ENCODE measurements at places on chromosomes 3 and 15. TPM values are rescaled to one million over a fixed set of nuclear protein-coding genes. Genes with fewer than 3 reads are reported as not detected.

DNA sequence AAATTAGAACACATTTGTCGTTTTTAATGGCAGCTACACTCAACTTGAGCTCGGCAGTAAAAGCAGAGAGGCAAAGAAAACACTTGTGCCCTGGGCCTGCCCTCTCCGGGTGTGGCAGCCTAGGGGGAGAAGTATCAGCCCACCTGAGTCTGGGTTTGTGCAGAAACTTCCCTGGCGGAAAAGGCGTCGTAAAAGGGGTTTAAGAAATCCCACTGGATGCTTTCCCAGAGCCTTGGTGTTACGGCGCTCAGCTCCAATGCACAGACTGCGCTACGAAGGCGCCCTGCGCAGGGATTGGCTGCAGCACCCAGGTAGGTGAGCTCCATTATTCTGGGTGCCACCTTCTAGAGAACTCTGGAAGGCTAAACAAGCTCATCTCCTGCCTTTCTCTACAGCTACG, 461.5 kb upstream of the NR2F2 start:
- H3K27me3 ChIP-seq: no peaks in the 10 kb centered on the region
- no peak overlapping the region for H3K27ac ChIP-seq
- DNase-seq: no peak
- H3K36me3 ChIP-seq: no peaks in the 10 kb centered on the region
- no peaks in the 10 kb centered on the region for H3K4me1 ChIP-seq

The PRRT3 gene
- 1.6 TPM for total RNA-seq

The CCDC12 gene
- total RNA-seq: 47.5 TPM

- DNase-seq: no peak
- H3K27me3 ChIP-seq: peaks cover 35% of the 10 kb centered on the region
- no peak overlapping the region for H3K27ac ChIP-seq
- H3K4me1 ChIP-seq: no peaks in the 10 kb centered on the region
These were observed 25.4 kb upstream of the PRSS50 start for GRCh38 chr3:46742992-46743585.

The MB21D2 gene
- total RNA-seq: 11.9 TPM
